Activated CD4-positive, alpha-beta T cell treated with anti-CD3 and anti-CD28 coated beads for 48 hours (primary cell): ENCODE measurements at places on chromosomes 1 and 21.

- DNase-seq = no peak
These were observed 240.4 kb downstream of the DPYD start for GRCh38 chr1:97680470-97680869.

DNA sequence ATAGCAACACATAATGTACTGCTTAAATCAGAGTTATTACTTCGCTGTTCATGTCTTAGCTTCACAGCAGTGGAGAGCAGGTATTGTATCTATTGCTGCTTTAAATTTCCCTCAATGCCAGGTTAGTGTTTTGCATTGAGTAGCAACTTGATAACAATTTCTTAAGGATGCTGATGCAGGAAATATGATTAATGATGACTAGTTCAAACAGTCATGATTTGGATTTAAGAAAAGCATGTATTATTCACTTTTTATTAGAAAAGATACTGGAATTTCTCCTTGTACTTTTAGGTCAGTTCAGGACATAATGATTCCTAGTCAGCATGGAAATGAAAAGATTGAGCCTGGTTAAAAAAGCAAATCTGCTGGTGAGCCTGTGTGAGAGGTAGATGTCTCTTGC, 67.2 kb upstream of the ARHGAP29 start:
- no peak for DNase-seq

- no peak for DNase-seq
These were observed 59.9 kb upstream of the CNN3 start for GRCh38 chr1:94986783-94987182.

- no peak for DNase-seq
These were observed 175.5 kb downstream of the CLIC6 start for GRCh38 chr21:34844013-34844923.

DNA sequence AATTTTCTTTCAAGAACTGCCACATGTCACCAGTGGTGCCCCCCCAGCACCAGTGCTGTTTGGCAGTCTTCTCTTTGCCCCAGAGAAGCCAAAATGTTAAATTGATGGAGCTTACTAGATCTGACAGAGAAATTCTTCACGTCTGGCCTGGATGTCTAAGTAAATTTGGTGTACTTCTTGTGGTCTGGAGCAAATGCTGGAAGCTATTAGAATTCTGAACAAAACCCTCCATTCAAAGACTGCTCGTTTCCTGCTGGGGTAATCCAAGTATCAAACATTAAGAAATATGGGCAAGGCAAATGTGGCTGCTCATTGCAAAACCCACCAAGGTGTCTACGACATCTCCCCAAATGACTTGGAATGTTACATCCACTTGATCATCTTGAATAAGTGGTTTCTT, 92.3 kb downstream of the ROR1 start:
- no peak for DNase-seq

GRCh38 chr1:40421431-40422384, 28.6 kb upstream of the ZFP69B start:
- no peak for DNase-seq

DNA sequence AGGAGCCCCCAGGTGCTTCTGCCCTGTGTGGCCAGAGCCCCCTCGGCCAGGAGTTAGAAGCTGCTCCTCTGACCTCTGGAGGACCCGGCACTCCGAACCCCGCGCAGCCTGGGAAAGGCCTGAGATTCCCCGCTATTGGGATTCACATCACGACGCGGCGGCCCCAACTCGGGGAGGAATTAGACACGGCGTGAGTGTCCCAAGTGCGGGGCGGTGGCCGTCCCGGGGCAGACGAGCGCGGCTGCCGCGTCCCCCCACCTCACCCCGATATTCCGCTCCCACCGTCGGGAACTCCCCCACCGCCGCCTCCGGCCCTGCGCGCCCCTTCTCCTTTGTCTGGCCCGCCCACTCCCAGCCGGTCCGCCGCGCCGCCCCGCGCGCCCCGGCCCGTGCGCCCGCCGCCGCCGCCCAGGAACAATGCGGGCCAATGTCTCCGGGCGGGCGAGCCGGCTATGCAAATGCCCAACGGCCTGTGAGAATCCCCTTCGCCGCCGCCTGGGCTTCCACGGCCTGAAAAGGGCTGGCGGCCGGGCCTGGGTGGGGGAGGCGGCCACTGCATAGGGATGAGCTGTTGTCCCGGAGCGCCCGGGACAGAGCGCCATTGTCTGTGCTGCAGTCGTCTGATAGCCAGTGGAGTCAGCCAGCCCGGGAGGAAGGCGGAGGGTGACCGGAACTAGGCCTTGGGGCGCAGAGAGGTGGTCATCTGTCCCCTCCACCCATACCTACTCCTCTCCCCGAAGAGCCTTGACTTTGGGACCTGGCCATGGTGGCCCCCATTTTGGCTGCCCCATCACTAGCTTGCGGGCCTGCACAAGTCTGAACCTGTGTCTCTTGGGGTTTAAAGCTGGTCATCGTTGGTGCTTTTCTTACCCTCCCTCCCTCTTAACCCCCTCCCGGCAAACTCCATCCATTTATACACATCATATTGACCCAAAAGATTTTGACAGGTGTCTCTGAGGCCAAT, 19.4 kb downstream of the RHBG start:
- DNase-seq = no peak

GRCh38 chr1:112735752-112736151, 20.6 kb upstream of the PPM1J start:
- peak; percentile 36 for DNase-seq

- no peak for DNase-seq
These were observed 352.6 kb downstream of the MRPL39 start for GRCh38 chr21:25254491-25255174.

GRCh38 chr1:93143769-93144168, 36.4 kb downstream of the TMED5 start:
- no peak for DNase-seq

GRCh38 chr1:23927097-23927496, 13.9 kb upstream of the CNR2 start:
- no peak for DNase-seq

- DNase-seq = no peak
These were observed 24.5 kb upstream of the TRIM45 start for GRCh38 chr1:117146072-117146471.

DNA sequence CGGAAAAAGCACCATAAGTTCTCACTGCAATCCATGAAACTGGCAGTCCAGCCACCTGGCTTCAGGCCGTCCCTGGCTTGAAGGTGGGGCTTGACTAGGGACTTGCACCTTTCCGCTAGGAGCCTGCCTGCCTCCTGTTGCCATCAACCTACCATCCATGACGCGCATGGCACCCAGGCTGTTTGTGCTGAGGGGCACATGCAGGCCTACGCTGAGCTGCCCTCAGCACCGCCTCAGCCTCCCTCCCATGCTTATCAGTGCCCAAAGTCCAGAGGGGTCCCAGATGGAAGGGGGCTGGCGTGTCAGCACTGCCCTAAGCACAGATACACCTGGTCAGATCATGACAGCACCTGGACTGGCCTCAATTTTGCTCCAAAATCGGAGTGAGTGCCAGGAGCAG, 190.2 kb upstream of the LYPLAL1 start:
- DNase-seq = no peak

DNA sequence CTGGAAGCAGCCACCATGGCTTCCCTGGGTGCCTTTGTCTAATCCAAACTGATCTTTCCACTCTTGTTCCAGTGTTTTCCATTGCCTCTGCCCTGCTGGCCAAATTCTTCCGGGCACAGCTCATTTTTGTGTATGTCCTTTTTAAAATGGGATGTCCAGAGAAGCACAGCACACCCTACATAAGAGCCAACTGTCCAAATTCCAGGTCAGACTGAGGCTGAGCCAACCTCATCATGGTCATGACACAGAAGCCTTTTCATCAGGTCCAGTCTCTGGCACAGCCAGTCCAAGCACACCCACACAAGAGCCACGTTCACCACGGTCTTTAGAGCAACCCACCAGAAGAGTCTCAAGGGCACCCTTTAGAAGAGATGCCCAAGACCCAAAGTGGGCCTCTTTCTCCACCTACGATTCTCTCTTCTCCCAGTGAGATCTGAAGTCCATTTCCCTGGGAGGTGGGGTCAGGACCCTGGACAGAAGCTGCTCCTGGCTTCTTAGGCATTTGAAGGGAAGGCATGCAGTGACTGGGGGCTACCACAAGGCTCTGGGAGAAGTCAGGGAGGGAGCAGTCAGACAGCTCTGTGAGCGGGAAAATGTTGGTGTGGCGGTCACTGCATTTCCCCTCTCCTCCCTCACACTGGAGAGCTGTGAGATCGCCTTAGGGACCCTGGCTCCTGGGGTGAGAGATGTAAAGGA, 53.2 kb downstream of the SYT2 start:
- DNase-seq = no peak

GRCh38 chr1:10833630-10834557, 37.4 kb upstream of the CASZ1 start:
- no peak for DNase-seq

DNA sequence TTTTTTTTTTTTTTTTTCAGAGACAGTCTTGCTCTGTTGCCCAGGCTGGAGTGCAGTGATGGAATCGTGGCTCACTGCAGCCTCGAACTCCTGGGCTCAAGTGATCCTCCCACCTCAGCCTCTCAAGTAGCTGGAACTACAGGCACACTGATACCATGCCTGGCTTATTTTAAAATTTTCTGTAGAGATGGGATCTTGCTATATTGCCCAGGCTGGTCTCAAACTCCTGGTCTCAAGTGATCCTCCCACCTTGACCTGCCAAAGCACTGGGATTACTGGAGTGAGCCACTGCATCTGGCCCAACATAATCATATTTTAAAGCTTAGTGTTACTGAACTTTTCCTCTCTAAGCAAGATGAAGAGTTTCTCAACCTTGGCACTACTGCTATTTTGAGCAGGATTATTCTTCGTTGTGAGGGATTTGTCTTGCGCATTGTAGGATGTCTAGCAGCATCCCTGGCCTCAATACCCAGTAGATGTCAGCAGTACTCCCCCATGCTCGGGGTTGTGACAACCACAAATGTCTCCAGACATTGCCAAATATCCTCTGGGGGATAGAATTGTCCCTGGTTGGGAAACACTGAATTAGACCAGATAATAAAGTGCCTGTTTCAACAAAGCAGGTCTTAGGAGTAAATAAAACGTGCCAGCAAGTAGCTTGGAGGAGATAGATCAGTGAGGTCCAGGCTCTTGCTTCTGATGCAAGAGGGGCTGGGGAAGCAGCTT, 15.1 kb upstream of the THRAP3 start:
- DNase-seq = no peak

GRCh38 chr1:9510130-9510529, 29.1 kb upstream of the SLC25A33 start:
- DNase-seq = no peak

- DNase-seq = no peak
These were observed 9.0 kb upstream of the JUN start for GRCh38 chr1:58792846-58793245.

DNA sequence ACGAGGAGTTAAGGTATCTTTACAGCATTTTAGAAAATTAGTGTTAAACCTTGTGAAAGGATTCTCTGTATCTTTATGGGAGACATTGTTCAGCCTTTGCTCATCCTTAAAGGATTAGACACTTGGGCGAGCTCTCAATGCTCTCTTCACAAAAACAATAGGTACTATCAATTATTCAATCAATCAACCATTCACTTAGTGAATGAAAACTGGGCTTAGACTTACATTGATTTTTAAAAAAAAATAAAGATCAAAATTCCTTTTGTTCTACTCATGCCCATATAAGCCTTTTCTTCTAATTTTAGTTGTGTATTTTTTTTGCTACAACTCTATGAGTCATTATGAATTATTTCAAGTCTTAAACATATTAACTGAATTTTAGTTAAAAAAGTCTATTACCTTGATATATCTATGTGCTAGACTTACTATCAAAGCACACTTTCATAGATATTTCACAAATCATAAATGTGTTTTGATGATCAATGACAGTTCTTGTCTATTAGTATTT, 181.2 kb downstream of the DPYD start:
- no peak for DNase-seq

- no peak for DNase-seq
These were observed 52.8 kb downstream of the PTGER3 start for GRCh38 chr1:70994753-70995268.

DNA sequence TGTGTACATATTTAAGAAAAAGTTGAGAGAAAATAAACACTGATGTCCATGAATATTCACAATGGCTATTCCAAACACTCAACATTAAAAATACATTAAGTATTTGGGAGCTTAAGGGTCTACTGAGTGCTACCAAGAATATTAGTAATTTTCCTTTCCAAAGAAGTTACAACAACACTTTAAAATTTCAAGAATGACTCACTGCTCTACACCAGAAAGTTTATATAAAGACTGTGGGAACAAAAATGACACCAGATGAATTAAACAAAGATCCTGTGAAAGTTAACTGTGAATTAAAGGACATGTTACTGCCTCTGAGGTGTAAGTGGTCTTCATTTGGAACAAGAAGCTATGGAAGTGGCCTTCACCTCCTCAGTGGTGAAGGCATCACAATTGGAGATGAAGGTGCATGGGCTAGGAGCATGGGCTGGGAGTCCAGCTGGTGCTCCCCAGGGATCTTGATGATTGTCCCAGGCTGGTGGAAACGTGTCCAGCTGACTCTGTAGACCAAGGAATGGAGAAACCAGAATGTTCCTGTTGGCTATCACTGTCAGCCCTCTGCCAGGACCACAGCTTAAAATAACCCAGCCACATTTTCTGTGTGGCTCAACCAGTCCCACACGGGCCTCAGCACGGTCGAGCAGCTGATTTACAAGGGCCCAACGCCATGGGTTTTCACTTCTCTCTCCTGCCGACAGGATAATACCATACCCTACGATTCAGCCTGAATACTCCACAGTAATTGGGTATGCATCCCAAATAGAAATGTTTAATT, 28.8 kb downstream of the TAF5L start:
- DNase-seq = no peak

- DNase-seq = no peak
These were observed 54.6 kb upstream of the SYT14 start for GRCh38 chr1:209883341-209883971.

GRCh38 chr21:34925597-34925996, 123.5 kb downstream of the RUNX1 start:
- DNase-seq = no peak

DNA sequence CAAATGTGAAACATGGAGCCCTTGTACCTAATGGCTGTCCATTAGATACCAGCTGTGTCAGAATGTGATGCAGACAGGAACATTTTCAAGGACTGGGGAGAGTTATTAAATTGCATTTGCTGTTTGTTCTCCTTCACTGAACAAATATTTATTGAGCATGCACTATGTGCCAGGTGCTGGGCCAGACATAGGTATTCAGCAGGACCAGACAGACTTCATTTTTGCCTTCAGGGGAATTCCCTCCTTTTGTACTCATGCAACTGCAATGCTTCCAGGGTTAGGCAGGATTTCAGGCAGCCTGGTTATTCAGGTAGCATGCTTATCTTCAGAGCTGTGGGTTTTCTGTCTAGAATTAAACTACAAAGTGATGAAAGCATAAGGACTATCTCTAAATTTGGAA, 64.2 kb upstream of the SMYD2 start:
- DNase-seq = no peak

- DNase-seq = no peak
These were observed 28.2 kb upstream of the RPF1 start for GRCh38 chr1:84450910-84451309.

- DNase-seq = no peak
These were observed 38.7 kb upstream of the BATF3 start for GRCh38 chr1:212738330-212738729.

GRCh38 chr21:16239659-16240265, 510.0 kb downstream of the USP25 start:
- DNase-seq = no peak

GRCh38 chr1:154689083-154689482, 81.1 kb upstream of the ADAR start:
- DNase-seq = no peak

GRCh38 chr1:196034080-196034706, 574.0 kb downstream of the KCNT2 start:
- no peak for DNase-seq
